Caco-2 (cell line): ENCODE measurements at places on chromosomes 4 and X. TPM values are rescaled to one million over a fixed set of nuclear protein-coding genes. Genes with fewer than 3 reads are reported as not detected.

The COL25A1 gene
- not detected in 2 replicates for total RNA-seq

The PRPS2 gene
- 35.6 and 44.0 TPM in 2 replicates for total RNA-seq

The NDP gene
- total RNA-seq: 0.37 and 0.48 TPM in 2 replicates

GRCh38 chrX:18436017-18436416, 10.6 kb downstream of the CDKL5 start:
- DNase-seq: no peak

The MAGEC1 gene
- total RNA-seq: not detected in 2 replicates

- no peak for DNase-seq
These were observed 29.1 kb upstream of the FGF2 start for GRCh38 chr4:122797405-122798094.

The FAM149A gene
- total RNA-seq: 5.1 and 6.6 TPM in 2 replicates

- no peak for DNase-seq
These were observed 46.6 kb downstream of the SLC39A8 start for GRCh38 chr4:102298716-102299115.

GRCh38 chrX:110381216-110381615, 22.6 kb downstream of the RTL9 start:
- no peak for DNase-seq

The UGT2B17 gene
- total RNA-seq: 0.19 and 0.20 TPM in 2 replicates

The SOWAHD gene
- 2.0 and 2.2 TPM in 2 replicates for total RNA-seq

The CXCL3 gene
- total RNA-seq: 1.9 and 4.3 TPM in 2 replicates

The GDPD2 gene
- 1.9 and 2.2 TPM in 2 replicates for total RNA-seq

- no peak for DNase-seq
These were observed 54.6 kb upstream of the ATP8A1 start for GRCh38 chr4:42711496-42711895.

The DHX15 gene
- 154 and 155 TPM in 2 replicates for total RNA-seq
